ENCODE measurements at places on chromosomes 2 and 18.

DNA sequence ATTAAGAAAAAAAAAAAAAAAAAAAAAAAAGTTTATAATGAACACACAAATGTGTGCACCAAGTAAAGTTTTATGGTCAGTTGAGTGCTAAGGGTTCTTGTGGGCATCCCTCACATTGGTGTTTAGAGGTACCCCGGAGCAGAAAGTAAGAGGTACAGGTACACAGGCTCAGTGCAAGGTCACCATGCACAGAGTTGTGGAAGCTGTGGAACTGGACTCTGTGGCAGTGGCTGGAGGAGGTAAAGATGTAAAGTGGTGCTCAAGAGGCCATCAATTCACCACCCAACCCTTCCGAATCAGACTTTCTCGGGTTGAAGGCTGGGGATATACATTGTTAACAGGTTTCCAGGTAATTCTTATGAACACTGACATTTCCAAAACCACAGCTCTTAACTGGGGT is 299.1 kb upstream of the STON1 start:
- no peak for DNase-seq

DNA sequence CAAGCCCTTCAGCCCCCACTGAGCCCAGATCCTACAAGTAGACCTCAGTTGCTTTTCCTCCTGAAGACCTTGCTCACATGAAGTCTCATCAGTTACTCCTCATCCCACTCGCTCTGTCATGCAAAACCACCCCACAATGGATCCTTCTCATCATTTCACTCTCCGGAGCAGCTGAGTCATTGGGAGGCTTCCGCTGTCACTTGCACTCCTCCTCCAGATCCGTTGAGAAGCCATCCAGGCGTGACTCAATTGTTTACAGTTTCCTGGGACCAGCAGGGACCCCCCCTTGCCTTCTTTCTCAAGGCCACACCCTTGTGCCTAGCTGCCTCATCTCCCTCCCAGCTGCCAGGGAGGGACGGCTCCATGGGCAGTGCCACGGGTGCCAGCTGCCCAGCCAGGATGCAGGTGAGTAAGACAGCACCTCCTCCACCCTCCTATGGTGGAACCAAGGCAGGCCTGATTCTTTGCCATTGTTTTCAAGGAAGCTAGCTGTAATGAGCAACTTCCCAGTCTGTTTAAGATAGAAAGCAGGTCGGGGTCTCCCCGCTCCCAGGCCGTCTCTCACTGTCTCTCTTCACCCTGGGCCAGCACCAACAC is 16.3 kb downstream of the GPR55 start:
- DNase-seq = peak; percentile 71

- DNase-seq = no peak
Observed at GRCh38 chr18:55240978-55241377, 281.7 kb upstream of the CCDC68 start.

- DNase-seq = no peak
Observed at GRCh38 chr2:35428548-35428947, 927.0 kb upstream of the CRIM1 start.

GRCh38 chr2:239337122-239337876 is 63.5 kb downstream of the HDAC4 start:
- no peak for DNase-seq

- DNase-seq = no peak
Observed at GRCh38 chr18:65852273-65852672, 101.5 kb downstream of the CDH7 start.

DNA sequence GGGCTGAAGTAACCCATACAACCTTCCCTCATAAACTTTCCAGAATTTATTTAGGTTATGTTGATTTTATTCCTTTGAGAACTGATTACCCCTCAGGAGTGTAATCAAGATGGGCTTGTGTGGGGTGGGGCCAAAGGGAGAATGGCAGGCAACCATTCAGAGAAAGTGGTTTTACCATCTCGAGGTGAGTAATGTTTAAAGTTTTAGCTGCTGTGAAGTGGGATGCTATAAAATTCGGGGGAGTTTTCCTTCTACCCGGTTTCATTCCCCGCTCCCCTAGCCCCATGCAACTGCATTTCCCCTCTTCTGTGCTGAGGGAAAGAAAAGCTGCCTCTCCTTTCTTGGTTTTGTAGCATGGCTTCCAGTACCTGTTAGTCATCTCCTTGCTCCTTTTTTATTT is 34.7 kb downstream of the MAP4K4 start:
- no peak for DNase-seq

GRCh38 chr2:24734741-24735140 is 58.5 kb downstream of the PTRHD1 start:
- no peak for DNase-seq

DNA sequence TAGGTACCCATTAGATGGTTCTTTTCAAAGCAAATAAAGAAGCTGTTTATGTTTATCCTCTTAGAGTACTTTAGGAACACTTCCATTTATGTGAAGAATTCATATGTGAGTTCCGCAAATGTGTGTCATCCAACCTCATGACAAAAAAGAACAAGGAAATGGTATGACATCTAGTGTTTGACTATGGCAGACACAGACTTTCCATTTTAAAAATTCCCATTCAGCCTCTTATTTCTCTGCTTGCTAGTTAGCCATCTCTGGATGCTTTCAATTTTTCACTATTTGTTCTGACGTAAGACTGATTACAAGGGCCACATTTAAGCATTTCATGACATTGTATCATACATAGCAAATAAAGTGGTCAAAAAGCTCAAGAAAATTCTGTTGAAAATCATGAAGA is 103.0 kb downstream of the ZAP70 start:
- DNase-seq = no peak

GRCh38 chr2:222608081-222608480 is 47.8 kb downstream of the FARSB start:
- no peak for DNase-seq

- no peak for DNase-seq
Observed at GRCh38 chr18:40414155-40414754, 1540.8 kb upstream of the PIK3C3 start.

- no peak for DNase-seq
Observed at GRCh38 chr2:69041214-69041613, 28.2 kb downstream of the ANTXR1 start.

DNA sequence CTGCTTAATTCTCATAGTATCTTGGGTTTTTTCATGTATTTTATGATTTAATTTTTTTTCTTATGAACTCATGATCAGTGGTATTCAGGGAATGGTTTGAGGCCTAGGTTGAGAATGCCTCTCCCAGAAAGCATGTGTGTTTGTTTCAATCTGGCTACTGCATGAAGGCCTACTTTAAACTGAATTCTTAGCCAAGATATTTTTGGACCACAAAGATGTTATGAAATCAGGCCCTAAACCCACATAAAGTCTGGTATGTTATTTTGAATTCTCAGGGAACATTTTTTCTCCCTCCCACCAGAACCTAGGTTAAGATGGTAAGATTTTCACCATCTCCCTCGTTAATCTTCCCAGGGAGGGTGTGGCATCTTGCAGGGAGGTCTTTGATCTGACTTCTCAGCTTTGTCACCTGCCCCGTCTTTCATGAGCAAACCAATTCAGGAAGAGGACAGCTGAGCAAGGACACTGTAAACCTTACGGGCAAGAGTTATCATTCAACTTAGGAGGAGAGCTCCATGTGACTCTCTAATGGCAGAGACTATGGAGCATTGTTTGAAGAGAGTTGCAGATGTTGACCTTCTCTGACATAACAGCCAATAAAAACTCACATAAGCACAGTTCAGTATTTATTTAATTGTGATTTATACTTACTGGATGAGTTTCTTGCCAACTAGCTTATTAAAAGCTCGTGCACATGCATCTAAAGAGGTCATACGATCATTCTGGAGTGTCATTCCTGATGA is 21.3 kb upstream of the ACKR3 start:
- DNase-seq = no peak

DNA sequence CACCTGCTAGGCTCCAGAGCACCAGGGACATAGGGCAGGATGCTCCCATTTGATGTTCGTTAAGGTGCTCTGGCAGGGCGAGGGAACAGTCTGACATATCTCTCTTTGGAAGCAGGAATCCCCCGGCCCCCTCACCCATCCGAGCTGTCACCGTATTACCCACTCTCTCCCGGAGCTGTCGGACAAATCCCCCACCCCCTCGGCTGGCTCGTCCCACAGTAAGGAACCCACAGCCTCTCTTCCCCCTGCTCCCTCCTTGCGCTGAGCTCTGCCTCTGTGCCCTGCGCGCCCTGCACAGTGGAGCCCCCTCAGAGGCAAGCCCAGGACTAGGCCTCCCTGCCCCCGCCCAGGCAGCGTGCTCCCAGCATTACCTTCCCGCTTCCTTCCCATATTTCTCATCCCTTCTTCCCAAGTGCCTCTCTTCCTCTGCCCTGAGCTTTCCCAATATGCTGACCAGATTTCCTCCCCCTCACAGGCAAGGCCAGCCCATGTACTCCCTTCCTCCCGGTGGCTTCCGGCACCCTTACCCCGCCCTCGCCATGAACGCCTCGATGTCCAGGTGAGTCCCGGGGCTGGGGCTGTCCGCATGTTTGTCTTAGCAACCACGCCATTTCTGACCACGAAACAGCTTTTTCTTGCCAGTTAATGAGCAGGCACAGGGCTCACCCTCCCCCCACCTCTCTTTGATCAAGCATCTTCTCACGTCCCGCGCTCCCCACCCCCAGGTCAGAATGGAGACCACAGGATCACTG is 23.8 kb downstream of the TGOLN2 start:
- no peak for DNase-seq

- no peak for DNase-seq
Observed at GRCh38 chr2:100761365-100761764, 58.6 kb upstream of the NPAS2 start.

GRCh38 chr18:12255626-12256026 is 1.5 kb downstream of the CIDEA start:
- DNase-seq = no peak

DNA sequence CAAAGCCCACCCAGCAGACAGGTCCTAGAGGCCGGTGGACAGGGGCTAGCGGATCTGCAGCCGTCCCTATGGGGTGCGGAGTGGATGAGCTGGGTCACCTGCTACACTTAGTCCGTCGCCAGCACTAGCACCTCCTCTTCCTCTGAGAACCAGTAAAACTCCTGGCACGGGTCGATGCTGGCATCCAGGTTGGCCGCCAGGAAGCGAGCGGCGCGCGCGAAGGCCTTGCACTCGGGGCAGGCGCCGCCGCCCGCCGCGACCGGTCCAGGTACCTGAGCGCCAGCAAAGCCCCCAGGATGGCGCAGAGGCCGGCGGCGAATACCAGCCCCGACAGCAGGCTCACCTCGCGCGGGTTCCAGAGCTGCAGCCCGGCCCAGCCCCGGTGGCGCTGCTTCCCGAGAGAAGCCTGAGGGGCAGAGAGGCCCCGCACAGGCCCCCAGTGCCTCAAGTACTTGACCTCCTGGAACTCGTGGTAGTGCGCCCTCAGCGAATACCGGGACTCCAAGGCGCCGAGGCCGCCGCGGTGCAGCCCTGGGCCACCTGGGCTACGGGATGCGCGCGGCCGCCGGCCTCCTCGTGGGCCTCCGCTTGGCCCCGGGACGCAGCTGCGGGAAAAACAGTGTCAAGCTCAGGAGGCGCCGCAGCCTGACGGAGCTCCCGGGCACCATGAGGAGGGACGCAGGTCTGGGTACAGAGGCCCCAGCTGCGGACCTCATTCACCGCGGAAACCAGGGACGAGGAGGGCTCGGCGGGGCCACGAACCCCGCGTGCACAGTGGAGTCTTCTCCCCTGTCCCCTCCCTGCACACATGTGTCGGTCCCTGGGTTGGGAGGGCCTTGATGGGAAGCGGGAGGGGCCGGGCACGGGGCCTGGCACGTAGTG is 27.5 kb upstream of the ALPP start:
- DNase-seq = no peak

- DNase-seq = no peak
Observed at GRCh38 chr18:28459587-28459986, 282.7 kb upstream of the CDH2 start.

GRCh38 chr2:234880551-234881211 is 71.1 kb upstream of the SH3BP4 start:
- no peak for DNase-seq

Measured in activated CD8-positive, alpha-beta memory T cell treated with anti-CD3 and anti-CD28 coated beads for 24 hours (primary cell).